ENCODE measurements at places on chromosomes 2 and 18.
A peak's percentile ranks its signal among the peaks of the same experiment; 100 is the strongest.

- DNase-seq, result no peak
These were observed 94.3 kb downstream of the ARHGEF4 start for GRCh38 chr2:130930740-130931659.

DNA sequence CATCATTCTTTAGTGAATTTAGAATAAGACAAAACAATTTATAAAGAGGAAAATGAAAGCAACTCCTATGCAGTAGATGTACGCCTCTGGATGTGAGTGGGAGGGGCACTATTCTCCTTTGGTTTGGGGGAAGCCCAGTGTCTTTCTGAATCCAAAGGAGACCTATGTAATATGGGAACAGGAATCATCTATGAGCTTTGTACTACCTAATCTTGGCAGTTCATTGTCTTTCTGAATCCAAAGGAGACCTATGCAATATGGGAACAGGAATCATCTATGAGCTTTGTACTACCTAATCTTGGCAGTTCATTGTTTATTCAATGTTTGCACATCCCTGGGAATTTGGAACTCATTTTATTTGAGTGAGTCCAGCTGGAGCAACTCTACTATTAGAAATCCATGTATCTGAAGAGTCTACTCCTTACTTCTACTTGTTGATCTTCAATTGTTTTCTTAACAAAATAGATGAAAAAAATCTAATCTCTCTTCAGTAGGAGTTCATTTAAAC is 401.1 kb upstream of the LRATD1 start:
- DNase-seq, result no peak

DNA sequence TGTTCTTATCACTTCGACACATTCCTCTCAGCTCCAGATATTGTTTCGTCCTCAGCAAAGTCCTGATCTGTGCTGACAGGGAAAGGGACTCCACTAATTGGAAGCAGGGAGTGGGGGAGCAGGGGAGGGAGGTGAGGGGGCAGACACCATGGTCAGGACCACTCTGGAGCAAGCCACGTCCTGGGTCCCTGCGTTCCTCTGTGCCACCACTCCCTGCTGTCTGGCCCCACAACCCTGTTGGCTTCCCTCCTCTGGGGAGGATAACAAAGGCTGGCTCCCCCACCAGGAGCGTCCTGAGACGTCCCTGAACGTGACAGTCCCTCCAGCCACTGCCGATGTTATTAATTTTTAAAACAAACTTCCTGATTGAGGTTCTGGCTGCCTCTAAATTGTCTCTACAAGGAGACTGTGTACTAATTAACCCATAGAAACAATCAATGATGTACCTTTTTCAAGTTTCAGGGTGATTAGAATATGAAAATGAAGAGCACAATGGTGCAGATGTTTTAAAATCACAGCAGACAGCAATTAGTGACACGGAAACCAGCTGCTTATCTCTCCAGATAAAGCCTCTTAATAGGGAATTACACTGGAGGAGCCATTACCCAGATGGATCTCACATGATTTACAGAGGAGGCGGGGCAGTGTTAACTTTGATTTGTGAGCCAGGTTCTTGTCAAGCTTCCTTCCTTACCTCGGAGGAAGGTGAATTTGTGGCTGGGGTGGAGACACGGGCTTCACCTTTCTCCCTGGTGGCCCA is 257.5 kb downstream of the SETBP1 start:
- DNase-seq, result peak; percentile 75

- DNase-seq, result no peak
These were observed 21.0 kb upstream of the CABLES1 start for GRCh38 chr18:23114171-23114881.

GRCh38 chr2:26011990-26012856 is 21.7 kb upstream of the RAB10 start:
- DNase-seq, result peak; percentile 92

- DNase-seq, result peak; percentile 84
These were observed 171.7 kb upstream of the SOX11 start for GRCh38 chr2:5520463-5520972.

- no peak for DNase-seq
These were observed 194.8 kb downstream of the TPGS2 start for GRCh38 chr18:36633961-36634412.

DNA sequence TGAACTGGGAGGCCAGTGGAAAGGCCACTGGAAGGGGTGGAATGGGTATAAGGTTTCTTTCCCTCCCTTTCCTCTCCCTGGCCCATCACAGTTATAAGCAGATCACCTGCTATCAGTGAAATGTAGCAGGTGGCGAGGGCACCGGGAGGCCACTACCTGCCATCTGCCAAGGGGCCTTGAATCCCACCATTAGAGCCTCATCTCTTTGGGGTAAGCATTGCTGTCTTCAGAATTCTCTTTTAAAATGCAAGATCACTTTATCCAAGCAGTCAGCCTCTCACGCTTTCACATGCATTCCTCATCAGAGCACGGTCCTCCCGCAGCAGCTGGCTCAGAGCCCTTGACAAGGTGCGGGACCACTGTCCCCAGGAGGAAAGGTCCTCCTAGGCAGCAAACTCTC is 268.5 kb downstream of the CELF4 start:
- DNase-seq, result no peak

DNA sequence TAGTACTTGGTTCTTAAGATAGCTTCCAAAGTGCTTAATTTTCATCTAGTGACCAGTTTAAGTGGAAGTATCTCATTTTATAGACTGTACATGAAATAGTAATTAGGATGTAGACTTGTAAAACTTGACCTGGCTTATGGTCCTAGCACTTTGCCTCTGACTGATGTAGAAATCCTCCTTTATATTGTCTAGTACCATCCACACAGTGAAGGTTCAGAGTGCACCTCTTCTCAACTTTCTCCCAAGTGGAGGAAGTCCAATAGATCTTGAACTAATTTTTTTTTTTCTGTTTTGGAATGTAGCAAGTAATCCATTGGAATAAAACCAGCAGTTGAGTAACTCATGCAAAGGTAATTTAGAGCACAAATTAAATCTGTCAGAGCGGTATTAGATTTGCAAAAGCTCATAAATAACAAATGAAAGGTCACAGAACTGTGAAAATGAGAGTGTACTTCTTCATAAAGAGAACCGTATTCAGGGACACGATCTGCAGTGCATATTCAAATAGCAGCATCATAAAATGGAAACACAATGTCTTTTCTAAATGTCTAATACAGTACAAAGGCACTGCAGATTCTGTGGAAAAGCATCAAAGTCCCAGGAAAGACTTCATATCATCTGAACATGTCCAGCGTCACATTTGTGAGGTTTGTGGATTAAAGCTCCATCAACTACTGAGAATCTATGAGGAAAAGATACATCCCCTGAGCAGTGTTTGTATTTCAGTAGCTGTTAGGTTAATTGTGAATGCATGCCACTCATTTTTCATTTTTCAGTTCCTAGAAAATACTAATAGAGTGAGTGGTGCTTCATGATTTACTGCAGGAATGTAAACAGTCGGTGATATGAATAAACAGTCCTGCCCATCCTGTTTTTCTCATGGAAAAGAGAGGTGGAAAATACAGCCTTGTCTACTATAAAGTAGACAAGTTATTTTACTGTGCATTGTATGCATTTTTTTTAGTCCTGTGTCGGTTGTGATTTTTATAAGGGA is 100.7 kb downstream of the LYPD6 start:
- DNase-seq, result peak; percentile 37

DNA sequence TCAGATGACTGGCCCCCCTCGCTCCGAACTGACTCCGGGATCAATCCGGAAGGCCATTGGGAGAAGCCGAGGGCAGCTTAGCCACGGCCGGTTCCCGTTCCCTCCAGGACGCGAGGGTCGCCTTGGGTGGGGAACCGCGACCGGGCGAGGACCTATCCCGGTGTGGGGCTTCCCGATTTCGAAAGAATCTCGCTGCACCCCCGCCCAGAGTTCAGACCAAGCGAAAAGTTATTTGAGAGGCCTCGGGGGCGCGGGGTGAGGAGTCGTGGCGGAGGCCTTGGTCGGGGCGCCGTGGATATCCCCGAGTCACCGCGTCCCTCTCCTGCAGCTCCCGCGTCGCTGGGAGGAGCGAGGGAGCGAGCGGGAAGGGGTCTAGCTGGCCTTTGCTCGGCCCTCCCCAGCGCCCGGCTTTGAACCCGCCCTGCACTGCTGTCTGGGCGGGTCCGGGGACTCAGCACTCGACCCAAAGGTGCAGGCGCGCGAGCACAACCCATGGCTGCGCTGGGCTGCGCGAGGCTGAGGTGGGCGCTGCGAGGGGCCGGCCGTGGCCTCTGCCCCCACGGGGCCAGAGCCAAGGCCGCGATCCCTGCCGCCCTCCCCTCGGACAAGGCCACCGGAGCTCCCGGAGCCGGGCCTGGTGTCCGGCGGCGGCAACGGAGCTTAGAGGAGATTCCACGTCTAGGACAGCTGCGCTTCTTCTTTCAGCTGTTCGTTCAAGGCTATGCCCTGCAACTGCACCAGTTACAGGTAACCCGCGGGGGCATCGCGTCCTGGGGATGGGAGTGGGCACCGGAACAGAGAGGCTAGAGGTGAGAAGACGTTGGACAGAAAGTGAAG is at the start of gene CYP27A1:
CYP27A1 (plus strand) TSS at position 457 of the 837 bp plus-strand sequence; CDS start at position 493, 36 bp downstream.
- DNase-seq, result peak; percentile 91

GRCh38 chr2:21467910-21468309 is 344.1 kb downstream of the TDRD15 start:
- no peak for DNase-seq

GRCh38 chr2:127579231-127579630 is 43.7 kb downstream of the MYO7B start:
- DNase-seq, result no peak

DNA sequence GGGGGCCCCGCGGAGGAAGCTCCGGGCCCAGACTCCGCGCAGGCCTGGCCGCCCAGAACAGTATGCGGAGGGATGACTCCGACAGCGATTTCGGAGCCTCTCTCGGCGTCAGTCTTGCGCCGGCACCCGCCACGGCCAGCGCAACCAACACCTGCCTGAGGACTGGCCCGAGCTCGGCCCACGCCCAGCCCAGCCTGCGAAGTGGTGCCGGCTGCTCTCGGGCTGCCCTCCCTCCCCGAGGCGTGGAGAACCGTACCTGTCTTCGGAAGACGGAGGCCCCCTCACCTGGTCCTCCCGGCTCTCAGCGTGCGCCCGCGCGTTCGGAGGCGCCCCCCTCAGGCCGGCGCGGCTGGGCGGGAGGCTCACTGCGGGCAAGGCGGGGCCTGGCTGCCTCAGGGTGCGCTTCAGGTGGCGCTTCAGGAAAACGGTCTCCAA is at the start of gene M1AP:
M1AP (minus strand) TSS at position 322 of the 435 bp plus-strand sequence. CDS start 8,055 bp downstream, outside the sequence.
- DNase-seq, result no peak

GRCh38 chr2:25228848-25229278 is 60.5 kb upstream of the POMC start:
- DNase-seq, result peak; percentile 64

DNA sequence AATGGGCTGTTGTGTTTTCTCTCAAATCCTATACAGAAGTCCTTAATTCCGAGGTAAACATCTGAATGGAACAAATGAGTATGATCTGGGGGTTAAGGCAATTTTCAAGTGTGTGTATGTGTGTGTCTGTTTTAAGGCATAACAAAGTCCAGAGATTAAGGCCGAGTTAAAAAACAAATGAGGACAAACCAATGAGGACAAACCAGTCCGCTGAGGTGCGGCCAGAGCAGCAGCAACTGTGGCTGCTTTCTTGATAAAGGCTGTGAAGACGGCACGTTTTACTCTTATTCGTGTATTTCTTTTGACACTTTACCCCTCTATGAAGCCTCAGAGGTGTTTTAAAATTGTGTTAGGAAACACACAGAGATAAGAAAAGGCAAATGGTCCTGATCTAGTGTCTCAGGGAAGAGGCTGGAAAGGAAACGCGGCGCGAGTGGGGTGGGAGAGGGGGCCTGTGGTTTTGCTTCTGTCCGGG is 495 bp upstream of the GULP1 start:
- peak; percentile 76 for DNase-seq

DNA sequence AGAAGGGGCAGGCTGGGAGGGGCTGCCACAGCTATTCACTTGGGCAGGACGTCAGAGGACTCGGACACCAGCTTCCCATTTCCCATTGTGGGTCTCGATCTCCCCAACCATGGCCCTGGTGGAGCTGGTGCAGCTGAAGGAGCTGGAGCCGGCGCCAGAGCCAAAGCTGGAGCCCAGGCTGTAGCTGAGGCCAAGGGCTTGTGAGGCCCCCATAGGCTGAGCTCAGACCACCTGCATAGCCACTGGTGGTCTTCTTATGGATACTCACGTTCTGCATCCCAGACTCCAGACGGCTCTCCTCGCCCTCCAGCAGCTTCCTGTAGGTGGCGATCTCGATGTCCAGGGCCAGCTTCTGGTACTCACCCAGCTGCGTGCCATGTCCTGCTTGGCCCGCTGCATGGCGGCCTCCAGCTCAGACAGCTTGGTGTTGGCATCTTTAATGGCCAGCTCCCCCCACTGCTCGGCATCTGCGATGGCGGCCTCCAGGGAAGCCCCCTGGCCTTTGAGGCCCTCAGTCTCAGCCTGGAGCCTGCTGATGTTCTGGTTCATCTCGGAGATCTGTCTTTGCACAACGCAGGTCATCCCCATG is 6.0 kb upstream of the CDK5R2 start:
- DNase-seq, result no peak

DNA sequence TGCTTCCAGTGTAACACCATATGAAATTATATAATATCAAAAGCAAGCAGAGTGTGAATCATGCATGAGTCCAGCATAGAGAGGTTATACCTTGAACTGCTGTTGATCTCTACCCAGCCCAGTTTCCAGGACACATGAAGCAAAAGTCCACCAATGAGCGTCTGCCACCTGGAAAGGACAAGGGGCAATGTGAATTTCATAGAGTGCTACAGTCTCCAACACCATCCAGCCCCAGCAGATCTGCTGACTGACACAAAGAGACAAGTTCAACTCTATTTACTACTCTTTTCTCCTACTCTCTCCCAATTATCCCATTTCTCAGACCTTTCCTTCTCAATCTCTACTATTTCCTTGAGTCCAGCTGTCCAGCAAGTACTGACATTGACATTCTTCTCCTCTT is 31.8 kb upstream of the RIOK3 start:
- peak; percentile 93 for DNase-seq

- DNase-seq, result peak; percentile 87
These were observed 63.0 kb upstream of the STPG4 start for GRCh38 chr2:47218066-47218581.

GRCh38 chr2:21427606-21428005 is 303.8 kb downstream of the TDRD15 start:
- DNase-seq, result no peak

GRCh38 chr2:146681991-146682390 is 1162.8 kb upstream of the ACVR2A start:
- no peak for DNase-seq

- no peak for DNase-seq
These were observed 40.9 kb upstream of the LAPTM4A start for GRCh38 chr2:20092226-20092900.

DNA sequence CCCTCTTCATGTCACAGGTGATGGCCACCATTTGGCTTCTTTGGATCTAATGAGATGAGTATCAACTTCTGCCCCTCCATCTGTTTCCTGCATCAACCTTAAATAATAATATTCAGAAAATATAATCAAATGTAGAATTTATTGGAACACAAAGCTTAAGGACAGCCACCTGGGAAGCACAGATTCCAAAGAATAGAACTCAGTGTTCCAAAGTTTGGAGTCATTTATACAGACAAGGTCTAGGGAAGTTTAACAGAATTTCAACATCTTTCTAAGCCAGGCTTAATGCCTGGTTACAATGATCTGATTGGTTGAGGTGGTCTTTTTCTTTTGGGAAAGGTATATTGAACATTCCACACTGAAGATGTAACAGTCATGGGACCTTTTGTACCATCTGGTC is 218.0 kb upstream of the PIEZO2 start:
- no peak for DNase-seq

- no peak for DNase-seq
These were observed 1.8 kb downstream of the NMI start for GRCh38 chr2:151287513-151288250.

All from large intestine (tissue), 12 donors.